Glutamatergic neuron (in vitro differentiated cells): ENCODE measurements at places on chromosomes 1 and 21.

DNA sequence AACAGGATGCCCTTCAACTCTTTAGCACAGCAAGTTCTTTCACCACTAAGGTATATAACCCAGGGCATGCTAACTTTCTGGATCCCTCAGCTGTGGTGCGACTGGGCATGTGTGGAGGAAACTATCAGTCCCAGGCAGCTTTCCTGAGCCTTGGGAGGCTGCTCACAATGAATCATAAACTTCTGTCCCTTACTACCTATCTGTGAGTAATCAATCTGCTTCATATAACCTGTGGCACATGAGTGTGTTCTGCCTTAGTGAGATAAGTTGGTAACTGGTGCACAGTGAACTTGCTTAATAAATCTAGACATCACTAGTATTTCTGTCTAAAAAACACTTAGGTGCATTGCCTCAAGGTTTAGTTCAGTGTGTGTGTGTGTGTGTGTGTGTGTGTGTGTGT lies 158.0 kb downstream of the GPATCH2 start:
- DNase-seq, result no peak

DNA sequence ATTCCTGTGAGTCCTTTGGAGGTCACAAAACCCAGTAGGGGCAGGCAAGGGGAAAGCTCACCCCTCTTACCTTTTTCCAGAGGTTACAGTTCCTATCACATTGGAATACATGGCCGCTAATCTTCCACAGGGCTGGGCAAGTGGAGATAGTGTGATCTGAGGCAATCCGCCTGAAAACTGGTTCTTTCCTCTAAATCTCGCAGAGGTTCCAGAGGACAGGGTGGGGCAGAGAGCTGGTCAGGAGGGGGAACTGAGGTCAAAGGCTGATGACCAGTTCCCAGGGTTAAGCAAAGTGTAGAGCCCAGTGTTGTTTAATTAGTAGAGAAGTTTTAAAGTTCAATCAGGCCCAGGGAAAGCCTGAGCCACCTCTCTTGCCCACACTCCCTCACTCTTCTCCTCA lies at the start of gene SERPINC1:
Gene SERPINC1, minus strand, starts transcription at position 179 of the 400 bp plus-strand sequence. Its CDS starts 68 bp downstream, at position 111.
- no peak for DNase-seq

- no peak for DNase-seq
These were observed 7.4 kb downstream of the KYAT3 start for GRCh38 chr1:88985032-88985431.

DNA sequence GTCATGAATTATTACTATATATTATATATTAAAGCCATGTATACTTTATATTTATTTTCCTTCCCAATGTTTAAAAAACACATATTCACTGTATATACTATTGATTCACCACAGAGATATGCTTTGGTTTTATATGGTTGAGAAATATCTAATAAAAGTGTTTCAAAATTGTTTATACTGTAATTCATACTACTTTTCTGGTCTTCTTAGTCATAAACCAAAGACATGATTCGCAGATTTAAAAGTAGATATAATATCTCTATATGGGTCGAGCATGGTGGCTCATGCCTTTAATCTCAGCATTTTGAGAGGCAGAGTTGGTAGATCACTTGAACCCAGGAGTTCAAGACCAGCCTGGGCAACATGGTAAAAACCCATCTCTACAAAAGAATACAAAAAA lies 738.4 kb downstream of the USP25 start:
- DNase-seq, result no peak

DNA sequence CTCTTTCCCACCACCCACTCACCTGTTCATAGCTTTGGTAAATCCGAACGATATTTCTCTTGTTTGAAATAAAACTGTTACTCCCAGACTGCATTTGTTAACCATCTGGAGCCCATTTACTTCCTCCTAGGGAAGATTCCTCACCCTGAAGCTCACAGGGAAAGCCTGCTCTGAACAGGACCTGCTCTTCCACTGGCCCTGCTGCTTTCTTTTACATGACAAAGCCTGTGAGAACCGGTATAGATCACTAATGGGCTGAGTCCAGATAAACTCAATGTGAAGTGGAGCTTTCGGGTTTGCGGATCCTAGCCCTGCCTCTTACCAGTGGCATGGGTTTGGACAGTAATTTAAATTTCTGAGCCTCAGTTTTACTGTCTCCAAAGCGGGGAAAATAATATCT lies 45.2 kb downstream of the FAM163A start:
- no peak for DNase-seq

DNA sequence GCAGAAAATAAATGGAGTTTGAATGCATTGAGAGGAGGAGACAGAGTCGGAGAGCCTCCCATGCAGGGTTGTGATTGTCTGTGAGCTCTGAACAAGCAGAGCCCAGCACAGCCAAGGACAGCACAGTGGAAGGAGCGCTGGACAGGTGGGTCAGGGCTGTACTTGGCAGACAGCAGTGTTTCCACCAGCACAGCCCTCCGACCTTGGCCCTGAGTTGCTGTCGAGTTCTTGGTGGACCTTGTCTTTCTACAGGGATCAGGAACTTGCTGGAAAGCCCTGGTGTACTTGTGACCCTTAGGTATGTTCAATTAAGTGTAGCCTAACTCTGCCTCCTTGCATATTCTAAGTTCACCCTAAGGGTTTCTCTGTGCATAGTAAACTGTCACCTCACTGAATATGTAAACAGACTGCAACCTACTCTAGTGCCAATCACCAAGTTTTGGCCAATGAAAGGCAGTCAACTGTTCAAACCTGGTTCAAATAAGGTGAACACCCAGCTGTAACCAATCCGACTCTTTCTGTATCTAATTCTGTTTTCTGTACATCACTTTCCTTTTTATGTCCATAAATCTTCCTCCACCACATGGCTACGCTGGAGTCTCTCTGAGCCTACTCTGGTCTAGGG lies 86.6 kb upstream of the SLC25A33 start:
- DNase-seq, result no peak

DNA sequence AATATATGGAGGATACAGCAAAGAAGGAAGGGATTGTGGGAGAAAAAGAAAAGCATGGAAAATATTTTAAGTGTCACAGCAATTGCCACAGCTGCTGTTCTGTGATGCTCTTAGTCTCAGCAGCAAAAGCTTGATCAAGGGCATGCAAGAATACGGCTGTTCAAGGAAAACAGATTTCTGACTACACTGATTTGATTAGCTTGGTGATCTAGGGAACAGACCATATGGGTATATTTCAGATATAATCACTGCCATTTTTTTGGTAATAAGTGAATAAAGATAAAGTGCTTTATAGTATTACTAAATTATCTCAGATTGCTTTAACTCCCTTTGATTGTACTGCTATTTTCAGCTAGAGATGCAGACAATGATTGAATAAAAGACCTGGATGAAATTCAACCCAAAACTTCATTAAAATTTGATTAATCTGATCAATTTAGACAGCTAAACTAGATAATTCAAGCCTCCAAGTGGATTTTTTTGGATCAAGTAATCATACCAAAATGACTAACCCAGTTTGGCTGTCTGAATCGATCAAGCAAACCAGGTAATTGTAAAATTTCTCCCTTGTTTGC lies 33.3 kb upstream of the LYPLAL1 start:
- DNase-seq, result no peak

- no peak for DNase-seq
These were observed 14.5 kb upstream of the CDC42 start for GRCh38 chr1:22038036-22038435.

- DNase-seq, result no peak
These were observed 19.8 kb upstream of the ACBD6 start for GRCh38 chr1:180522213-180522515.

DNA sequence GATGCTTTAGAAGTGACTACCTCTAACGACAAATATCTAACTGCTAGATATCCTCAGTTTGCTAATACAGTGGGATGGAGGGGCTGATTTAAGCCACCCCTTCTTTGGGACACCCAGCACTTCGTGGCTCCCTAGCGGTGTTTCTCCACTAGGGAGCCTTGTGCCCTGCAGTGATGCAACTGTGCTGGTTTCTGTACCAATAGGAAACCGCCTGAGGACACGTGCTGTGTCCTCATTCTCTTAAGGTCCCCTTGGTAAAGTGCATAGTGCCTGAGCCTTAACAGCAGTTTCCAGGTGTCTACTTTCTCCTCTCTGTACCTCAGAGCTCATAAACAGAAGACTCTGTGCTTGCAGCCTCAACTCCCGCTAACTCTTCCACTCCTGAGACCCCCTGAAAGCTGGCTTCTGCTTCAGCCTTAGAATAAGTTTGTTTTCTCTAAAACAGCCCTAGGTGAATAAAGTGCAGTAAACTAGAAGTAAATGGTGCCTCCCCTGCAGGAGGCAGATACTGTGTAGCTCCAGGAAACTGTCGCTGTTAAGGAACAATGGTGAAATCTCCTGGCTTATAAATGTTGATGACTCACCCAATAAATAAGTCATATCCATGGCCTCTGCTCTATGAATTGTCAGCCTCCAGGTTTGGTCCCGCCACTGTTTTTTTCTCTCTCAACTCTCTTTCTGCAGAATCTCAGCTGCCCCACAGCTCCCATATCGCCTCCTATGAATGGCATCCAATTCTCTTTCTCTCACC lies 130.4 kb downstream of the AK5 start:
- no peak for DNase-seq

DNA sequence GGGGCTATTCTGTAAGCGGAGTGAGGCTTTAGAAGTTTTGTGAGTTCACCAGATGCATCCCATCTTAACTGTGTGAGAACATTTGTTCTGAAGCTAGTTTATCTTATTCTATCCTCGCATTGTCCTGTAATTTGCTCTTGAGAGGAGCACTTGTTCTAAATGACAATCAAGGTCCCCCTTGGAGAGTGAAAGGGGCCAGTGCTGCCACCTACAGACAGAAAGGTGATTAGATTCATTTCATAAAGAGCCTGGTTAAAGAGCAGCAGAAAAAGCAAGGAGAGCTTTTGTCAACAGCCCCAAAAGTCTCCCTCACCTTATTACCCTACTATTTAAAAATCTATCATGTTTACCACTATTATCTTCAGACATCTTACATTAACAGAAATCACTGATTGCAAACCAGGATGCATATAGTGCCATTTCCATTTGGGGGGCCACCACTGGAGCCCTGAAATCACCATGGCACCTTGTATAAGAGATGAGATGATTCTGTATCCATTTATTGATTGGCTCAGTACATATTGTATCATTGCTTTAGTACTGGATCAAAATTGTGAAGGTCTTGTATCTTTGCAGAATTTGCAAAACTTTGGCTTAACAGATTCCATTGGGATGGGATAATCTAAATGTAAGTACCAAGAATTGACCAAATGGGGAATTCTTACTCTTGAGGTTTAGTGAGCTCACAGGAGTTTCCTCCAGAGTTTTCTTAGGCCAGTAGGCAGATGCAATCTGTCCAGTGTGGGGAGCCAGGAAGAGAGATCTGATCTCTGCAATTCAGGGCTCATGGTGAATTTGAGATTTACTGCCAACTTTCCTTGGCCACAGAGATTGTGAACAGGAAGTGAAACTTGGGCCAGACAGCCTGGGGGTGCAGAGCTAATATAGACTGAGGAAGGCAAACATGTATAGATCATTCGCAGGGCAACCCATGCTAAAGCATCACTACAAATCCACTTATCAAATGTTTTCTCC lies 64.3 kb upstream of the TRABD2B start:
- DNase-seq, result peak; percentile 66

DNA sequence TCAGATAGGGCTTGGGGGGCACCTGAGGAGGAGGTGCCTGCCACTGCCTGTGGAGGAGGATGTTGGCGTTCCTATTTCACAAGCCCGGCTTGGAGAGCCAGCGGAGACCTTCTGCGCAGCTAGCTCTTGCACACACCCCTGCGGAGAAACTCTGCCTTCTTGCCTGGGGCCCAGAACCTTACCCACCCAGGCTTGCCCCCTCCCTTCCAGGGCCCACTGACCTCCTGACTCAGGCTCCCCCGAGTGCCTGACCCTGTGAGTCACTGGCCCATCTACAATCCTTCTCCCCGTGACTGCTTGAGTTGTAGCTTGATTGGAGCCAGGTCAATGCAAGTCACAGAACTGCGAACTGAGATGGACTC lies 3.4 kb downstream of the HES2 start:
- DNase-seq, result no peak

- no peak for DNase-seq
These were observed 33.7 kb downstream of the SPTA1 start for GRCh38 chr1:158652721-158653334.

DNA sequence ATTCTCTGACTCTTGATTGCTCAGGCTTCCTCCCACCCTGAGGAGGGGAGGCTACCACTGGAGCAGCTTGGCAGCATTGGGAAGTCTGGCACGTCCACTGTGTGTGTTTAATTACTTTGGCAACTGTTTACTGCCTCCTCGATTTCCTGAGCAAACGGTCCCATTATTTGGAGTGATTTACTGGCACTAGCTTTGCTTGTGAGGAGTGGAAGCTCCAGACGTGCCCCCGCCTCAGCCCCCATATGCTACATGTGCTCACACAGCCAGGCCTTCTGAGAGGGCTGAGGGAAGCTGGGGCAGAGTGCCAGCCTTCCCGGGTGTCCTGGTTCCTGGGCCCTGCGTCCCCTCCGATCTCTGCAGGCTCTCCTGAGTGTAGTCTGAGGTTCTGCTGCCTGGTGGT lies 306.2 kb downstream of the PTPRU start:
- no peak for DNase-seq

- no peak for DNase-seq
These were observed 2.3 kb downstream of the SLC2A5 start for GRCh38 chr1:9066945-9067807.

- DNase-seq, result no peak
These were observed at the start of gene PKLR for GRCh38 chr1:155301342-155301841. Gene PKLR, minus strand, starts transcription at chr1:155301438. Its CDS starts 43 bp downstream, at chr1:155301395.

DNA sequence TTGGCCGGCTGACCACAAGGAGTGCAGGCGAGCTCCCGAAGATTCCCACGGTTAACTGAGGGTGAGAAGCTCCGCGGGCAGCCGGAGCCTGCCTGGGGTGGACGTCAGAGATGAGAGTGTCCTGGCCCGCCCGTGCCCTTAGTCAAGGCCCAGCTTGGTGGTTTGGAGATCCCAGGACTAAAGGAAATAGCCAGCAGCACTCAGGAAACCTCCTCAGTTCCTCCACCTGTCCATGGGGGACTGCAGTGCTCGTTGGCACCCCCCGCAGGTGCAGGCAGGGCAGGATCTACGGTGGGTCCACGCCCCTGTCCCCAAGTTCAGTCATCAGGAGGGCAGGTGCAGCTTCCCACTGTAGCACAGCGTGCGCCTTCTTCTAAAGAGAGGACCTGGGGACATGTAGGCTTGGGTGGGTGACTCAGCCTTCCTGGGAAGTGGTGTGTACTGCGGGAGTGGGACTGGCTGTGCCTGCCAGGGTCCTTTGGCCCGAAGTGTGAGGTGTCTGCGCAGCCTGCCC lies 32.5 kb downstream of the SLX9 start:
- no peak for DNase-seq

GRCh38 chr1:47717341-47717740 lies 279.5 kb downstream of the FOXD2 start:
- DNase-seq, result no peak

GRCh38 chr1:237416924-237417655 lies 375.1 kb downstream of the RYR2 start:
- DNase-seq, result no peak
